GM10248 (cell line): ENCODE measurements at places on chromosomes 5 and 9.

DNA sequence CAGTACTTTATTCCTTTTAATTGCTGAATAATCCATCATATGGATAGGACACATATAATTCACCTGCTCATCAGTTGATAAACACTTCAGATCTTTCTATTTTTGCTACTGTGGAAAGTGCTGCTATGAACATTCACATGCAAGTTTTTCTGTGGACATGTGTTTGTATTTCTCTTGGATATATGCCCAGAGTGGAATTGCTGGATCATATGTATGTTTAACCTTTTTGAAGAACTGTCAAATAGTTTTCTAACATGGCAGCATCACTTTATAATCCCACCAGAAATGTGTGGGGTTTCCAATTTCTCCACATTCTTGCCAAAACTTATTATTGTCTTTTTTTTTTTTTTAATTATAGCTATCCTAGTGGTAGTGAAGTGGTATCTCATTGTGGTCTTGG lies 15.1 kb downstream of the CARTPT start:
- DNase-seq, result no peak

GRCh38 chr9:37528652-37529471 lies 43.1 kb downstream of the POLR1E start:
- peak; percentile 81 for DNase-seq

GRCh38 chr5:154647114-154647760 lies 107.9 kb upstream of the LARP1 start:
- peak; percentile 67 for DNase-seq

- DNase-seq, result peak; percentile 44
Measured at GRCh38 chr9:121207371-121207940, 5.8 kb upstream of the RAB14 start.

DNA sequence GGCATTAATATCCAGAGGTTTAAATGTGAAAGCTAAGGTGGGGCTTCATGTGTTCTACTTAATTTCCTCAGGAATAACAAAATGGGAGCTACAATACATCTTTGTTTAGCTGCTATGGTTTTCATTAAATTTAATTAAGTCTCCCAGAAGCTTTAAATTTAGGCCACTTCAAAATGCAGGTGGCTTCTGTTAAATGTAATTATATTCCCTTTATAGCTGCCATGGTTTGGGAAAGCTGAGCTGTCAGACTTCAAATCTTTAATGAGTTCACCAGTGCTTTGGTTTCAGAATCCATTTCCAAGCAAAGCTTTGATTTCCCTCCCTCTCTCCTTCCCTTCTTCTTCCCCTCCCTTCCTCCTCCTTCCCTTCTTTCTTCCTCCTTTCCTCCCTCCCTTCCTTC lies 58.4 kb upstream of the FAM170A start:
- DNase-seq, result no peak

DNA sequence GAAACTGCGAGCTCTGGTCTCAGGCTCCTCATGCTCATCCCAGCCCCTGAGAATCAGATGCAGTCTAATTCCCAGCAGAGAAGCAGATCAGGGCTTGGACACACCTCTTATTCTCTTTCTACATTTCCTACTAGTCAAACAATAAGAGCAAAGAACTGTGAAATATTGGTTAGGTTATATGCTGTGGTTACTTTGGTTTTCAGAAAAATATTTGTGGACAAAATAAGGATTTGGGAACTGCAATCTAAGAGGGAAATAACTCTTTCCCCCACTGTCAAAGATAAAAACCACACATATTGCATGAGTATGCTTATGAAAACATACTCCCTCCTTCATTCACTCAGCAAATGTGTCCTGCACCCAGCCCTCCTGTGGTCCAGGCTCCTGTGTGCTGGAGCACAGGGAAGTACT lies 164.5 kb upstream of the S1PR3 start:
- DNase-seq, result no peak

GRCh38 chr5:138938526-138938925 lies 63.4 kb upstream of the LRRTM2 start:
- DNase-seq, result no peak

- no peak for DNase-seq
Measured at GRCh38 chr5:136133922-136134379, 1.3 kb downstream of the SMAD5 start.

GRCh38 chr5:3619579-3619978 lies 23.9 kb downstream of the IRX1 start:
- no peak for DNase-seq

GRCh38 chr5:174436750-174437149 lies 287.6 kb upstream of the MSX2 start:
- no peak for DNase-seq

- DNase-seq, result no peak
Measured at GRCh38 chr5:93088592-93089389, 492.2 kb downstream of the NR2F1-AS1 start.

GRCh38 chr9:114626415-114627020 lies 15.4 kb downstream of the TMEM268 start:
- no peak for DNase-seq

DNA sequence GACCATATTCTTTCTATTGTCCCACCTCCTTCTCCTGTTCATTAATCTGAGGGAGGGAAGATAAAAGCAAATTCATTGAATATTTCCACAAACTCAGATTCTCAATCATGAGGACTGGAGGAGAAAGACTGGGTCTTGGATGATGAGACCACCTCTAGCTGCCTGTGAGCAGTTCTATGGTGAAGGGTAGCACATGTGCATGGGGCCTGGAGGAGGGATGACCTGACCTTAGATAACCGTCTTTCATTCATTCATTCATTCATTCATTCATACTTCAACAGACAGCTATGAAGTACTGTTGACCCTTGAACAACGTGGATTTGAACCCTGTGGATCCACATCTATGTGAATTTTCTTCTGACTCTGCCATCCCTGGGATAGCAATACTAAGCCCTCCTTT lies 68.4 kb downstream of the MED10 start:
- no peak for DNase-seq

DNA sequence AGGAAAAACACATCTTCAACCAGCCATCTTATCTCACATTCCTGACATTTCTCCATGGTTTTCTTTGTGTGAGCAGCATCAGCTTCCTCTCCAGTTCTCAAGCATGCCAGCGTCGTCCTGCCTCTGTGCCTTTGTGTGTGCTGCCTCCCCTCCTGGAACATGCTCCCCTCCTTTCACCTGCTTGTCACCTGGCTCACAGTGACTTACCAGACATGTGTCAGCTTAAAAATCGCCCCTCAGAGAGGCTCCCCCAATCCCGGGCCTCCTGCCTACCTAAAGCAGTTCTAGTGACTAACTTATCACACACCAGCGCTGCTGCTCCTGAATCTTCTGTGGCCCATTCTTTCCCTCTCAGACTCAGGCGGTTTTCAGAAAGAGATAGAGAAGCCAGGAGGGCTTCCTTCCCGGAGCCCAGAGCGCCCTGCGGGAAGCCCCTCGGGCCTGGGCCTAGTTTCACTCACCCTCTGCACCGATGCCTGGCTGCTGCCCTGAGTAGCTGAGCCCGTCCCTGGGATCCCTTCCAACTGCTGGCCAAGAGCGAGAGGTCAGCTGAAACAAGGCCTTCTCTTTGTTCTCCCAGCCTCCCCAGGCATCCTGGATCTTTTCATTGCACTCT lies 51.1 kb upstream of the MVB12B start:
- DNase-seq, result no peak

- DNase-seq, result no peak
Measured at GRCh38 chr9:90953200-90953599, 151.6 kb downstream of the SYK start.

- no peak for DNase-seq
Measured at GRCh38 chr9:6407778-6408177, 5.2 kb upstream of the UHRF2 start.

- DNase-seq, result peak; percentile 10
Measured at GRCh38 chr5:101045689-101046088, 142.6 kb upstream of the ST8SIA4 start.

GRCh38 chr9:123347289-123348060 lies 8.5 kb upstream of the CRB2 start:
- no peak for DNase-seq

- DNase-seq, result no peak
Measured at GRCh38 chr5:26569929-26570258, 468.5 kb downstream of the CDH9 start.

GRCh38 chr9:116202219-116202912 lies 48.8 kb downstream of the PAPPA start:
- no peak for DNase-seq

GRCh38 chr9:114205171-114206015 lies 50.1 kb downstream of the COL27A1 start:
- DNase-seq, result no peak

DNA sequence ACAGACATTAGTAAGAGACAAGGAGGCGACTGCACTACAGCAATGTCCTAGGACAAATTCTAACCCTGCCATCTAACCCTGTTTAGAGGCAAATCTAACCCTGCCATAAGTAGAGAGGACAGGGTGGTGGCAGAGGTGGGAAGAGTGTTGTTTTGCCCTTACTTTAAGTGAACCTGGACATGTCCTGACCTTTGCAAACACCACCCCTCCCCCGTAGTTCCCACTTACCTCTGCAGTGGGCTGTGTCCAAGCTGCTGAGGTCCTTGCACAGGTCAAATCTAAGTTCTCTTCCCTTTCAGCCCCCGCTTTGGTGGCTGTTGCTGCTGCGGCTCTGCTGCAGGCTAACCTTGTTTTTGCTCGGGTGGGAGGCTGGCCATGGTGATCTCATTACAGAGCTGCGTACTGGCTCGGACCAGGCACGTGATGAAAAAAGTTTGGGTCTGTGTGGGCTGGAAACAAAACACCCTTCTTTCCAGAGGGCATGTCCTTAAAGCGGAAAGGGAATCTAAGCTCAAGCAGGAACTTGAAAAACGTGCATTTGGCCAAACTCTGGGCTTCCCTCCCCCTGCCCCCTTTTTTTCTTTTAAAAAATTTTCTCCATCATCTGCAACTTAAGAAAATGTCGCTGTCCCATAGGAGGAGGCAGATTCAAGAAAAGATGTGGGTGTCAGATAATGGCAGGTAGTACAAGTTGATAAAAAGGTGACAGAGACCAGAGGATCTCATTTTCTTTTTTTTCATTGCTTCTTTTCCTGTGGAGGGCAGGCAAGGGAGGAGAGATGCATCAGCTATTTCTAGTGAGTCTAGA lies at the start of gene FAXDC2:
Gene FAXDC2 (minus strand): TSS at position 349 of the 808 bp plus-strand sequence. CDS start 12,425 bp downstream, outside the sequence.
- DNase-seq, result peak; percentile 48

DNA sequence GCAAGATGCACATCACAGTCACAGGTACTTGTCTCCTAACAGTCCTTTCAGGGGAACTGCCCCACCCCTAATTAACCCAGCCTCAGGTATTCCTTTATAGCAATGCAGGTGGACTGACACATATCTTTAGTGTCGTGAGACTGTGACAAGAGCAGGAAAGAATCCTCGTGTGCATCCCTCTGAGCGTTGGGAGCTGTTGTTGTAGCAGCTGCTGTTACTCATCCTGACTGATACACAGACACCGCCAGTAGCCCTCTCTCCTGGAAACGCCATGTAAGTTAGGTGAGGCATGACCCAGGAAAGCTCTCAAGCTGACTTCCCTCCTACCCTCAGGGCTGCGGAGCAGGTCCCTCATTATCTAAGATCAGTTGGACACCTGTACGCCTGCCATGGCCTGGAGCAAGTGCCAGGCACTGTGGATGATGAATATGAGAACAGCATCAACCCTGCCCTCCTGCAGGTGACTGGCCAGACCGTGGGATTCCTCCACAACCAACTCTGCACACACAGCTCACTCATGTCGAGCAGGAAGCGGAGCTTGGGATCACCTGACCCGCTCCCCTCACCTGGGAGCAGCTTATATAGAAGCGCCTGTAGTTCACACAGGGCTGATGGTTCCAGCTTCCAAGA lies 10.2 kb upstream of the LCN15 start:
- DNase-seq, result peak; percentile 1

- DNase-seq, result no peak
Measured at GRCh38 chr9:114386886-114387679, 699 bp downstream of the AKNA start.
